Kidney (tissue), 22 donors: ENCODE measurements at places on chromosomes 7 and 10. TPM values are rescaled to one million over a fixed set of nuclear protein-coding genes. Genes with fewer than 3 reads are reported as not detected.

DNA sequence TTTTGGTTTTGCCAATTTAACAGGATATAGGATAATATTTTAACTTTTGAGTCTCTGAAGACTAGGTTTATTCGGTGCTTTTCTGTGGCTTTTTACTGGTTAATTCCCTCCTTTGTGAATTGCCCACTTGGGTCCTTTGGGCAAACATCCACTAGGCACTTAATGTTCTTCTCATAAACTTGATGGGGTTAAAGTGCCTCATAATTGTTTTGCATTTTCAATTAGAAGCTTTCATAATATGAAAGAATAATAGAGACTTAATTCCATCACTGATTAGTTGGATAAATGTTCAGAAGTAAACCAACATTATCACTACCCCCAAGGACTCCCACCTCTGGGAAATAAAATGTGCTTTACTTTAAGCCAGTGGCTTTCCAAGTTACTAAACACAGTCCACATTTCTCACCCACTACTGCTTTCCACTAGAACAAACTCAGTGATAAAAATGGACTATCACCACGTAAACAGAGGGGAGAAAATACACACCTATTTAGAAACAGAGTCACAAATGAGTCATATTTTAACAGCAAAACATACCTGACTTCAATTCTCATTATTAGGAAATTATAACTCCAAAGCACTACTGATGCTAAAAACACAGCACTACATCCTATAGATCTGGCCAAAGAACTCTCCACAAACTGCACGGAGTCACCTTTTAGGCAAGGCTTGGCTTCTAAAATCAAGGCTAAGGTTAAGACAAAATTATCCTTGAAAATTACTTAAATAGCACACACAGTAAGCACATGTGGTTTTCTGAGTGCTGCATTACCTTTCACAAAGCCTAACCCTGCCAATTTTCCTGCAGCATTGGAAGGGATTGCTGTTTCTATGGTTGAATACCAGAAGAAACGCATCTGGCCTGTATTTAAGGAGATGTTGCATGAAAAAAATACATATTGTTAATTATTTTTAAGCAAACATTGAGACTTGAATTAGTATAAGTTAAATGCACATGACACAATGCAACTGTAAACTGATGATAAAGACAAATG lies 41.2 kb downstream of the PARD3 start:
- DNase-seq: no peak

DNA sequence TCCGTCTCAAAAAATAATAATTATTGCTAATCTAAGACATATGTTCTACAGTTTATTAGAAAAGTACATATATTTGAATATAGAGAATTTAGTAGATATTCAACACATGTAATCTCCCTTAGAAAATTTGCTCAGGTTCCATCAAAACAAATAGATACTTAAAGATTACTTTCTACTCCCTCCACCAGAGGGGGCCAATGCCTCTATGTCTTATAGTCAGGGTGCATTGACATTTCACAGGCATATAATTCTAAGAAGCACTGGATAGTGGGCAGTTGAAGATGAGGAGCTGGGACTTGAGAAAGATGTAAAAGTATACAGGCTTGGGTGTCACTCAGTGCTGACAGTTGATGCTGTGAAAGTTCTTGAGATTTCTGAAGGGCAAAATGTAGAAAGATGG lies 301.6 kb upstream of the HPS1 start:
- peak; percentile 34 for DNase-seq

GRCh38 chr7:101169110-101169837 lies 3.9 kb upstream of the VGF start:
- no peak for DNase-seq

- DNase-seq: no peak
These were observed 23.0 kb upstream of the MSS51 start for GRCh38 chr10:73456187-73456890.

GRCh38 chr7:135257790-135258189 lies 24.2 kb downstream of the STRA8 start:
- no peak for DNase-seq

GRCh38 chr10:74164716-74165529 lies 13.9 kb downstream of the ADK start:
- DNase-seq: no peak

DNA sequence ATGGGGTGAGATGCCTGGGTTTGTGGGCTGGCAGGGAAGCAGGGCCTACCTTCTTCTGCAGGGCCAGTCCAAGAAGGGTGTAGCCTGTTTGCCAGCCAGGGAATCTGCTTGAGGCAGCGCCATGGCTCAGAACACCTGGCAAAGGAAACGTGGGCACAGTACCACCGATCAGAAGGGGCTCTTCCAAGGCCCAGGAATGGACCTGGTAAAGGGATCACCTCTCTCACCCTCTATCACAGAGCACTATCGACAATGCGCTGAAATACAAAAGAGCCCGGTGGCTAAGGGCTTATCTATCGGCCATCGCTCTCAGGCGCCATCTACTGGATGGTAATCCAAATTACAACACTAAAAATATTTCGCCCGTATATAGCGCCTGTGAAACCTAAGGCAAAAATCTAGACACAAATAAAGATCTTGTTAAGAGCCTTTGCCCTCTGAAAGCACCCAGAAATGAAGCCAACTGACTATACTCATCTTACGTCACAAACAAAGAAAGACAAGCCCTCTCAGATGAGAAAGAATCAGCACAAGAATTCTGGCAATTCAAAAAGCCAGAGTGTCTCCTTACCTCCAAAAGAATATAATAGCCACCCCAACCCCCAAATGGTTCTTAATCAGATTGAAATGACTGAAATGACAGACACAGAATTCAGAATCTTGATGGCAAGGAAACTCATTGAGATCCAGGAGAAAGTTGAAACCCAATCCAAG lies 217.8 kb upstream of the HPS1 start:
- DNase-seq: no peak

Gene TMEM273
- polyA plus RNA-seq: 3.2 TPM

Gene ABCB1
- 29.1 TPM for polyA plus RNA-seq

Gene CLEC2L
- polyA plus RNA-seq: not detected

Gene EEPD1
- 6.4 TPM for polyA plus RNA-seq
